ENCODE measurements at places on chromosomes 3 and 15.

GRCh38 chr15:70091726-70092463, 5.8 kb downstream of the TLE3 start:
- DNase-seq, result no peak

DNA sequence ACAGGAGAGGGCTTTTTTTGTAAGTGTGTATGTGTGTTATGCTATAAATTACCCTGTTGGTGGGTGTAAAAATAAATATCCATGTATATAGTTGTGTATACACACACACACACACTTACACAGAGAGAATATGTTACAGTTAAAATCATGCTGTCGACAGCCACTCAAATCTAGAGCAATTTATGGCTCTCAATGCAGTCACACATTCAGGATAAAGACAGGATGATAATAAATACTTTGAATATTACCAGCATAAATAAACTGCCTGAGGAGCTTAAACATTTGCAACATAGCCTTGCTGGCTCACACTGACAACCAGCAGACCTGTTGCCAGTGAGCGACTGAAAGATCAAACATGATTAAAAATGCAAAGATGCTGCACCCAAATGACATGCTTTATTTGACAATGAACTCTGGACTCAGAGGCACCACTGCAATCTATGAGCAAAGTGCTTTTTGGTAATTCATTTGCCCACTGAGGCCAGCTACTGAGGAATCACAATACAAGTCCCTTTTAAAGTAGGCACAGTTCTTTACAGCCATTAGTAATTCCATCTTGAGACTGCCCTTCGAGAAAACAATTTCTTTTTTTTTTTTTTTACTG, 458.9 kb downstream of the FHIT start:
- DNase-seq, result no peak

DNA sequence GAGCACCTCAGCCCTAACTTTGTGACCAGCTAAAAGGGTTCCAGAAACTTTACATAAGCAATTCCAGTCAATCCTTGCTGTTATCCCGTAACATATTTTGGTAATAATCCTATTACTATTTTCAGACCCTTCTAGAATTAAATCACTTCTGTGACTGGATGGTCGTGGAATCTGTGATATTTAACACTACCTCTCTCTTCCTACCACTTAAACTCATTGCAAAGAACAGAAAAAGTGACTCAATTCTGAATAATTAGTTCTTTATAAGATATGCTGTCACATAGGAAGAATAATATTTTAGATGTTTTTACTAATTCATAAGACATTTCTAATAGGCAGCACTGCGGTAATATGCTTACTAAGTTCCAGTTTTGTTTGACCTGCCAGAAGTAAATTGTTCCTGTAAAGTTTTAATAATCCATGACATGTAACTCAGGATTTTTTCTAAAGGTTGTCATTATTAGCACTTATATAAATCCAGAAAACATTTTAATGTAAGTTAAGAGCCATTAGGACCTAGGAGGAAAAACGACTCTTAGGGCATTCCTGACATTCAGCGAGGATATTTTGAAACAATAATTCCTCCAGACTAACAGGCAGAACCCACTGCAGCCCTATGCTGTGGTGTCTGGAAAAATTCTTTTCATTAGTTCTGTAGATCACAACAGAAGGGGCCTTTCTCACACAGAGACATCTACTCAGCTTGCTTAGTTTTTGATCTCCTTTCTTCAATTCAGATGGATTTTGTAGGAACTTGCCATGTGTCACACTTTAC, 113.3 kb upstream of the MBNL1 start:
- no peak for DNase-seq

GRCh38 chr3:99948467-99949089, 130.9 kb downstream of the CMSS1 start:
- DNase-seq, result no peak

DNA sequence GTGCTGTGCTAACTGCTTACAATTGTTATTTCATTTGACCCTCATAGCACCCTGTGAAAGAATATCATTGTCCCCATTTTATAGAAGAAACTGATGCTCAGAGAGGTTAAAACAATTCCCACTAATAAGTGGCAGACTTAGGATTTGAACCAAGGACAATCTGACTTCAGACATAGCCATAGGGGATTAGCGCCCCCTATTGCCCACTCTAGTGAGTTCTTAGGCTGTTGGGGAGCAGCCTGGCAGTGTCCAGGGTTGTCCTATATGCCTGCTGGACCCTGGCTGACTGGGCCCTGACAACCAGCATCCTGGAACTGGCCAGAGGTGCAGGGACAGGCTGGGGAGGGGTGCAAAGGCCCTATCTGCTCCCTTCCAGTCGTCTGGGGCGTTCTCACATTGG, 15.4 kb downstream of the DPH3 start:
- no peak for DNase-seq
